ENCODE measurements at places on chromosomes 7 and 10. TPM values are rescaled to one million over a fixed set of nuclear protein-coding genes. Genes with fewer than 3 reads are reported as not detected.

DNA sequence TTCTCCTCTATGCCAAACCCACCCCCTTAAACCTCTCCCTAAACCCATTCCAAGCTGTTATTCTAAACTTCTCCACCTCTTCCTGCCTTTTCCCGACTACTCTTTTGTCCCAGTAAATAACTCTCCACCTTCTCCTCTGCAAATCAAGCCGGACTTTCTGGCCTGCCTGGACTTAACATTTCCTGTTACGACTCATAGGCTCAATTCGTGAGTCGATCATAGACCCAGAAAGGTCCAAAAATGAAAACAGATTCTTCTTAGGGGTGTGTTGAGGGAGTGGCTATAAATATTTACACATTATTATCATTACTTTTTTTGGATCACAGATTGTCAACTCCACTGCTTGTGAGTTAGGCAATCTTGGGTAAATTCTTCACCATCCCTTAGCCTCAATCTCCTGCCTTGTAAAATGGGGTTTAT, 59.0 kb upstream of the HABP2 start:
- peak overlapping the region; percentile 66 for H3K27ac ChIP-seq
- no peak overlapping the region for H3K4me3 ChIP-seq
- no peaks in the 10 kb centered on the region for H3K36me3 ChIP-seq
- H3K27me3 ChIP-seq, result no peaks in the 10 kb centered on the region
- no peak for DNase-seq

GRCh38 chr7:115087437-115087836, 165.5 kb downstream of the MDFIC start:
- H3K4me3 ChIP-seq, result no peak overlapping the region
- no peak overlapping the region for H3K27ac ChIP-seq
- H3K36me3 ChIP-seq, result no peaks in the 10 kb centered on the region
- DNase-seq, result no peak
- H3K4me1 ChIP-seq, result peaks cover 17% of the 10 kb centered on the region

GRCh38 chr7:24924375-24924774, 55.6 kb downstream of the OSBPL3 start:
- no peak overlapping the region for H3K27ac ChIP-seq
- no peak overlapping the region for H3K4me3 ChIP-seq

- DNase-seq, result no peak
- no peaks in the 10 kb centered on the region for H3K27me3 ChIP-seq
Measured at GRCh38 chr7:151572136-151572535, 52.4 kb upstream of the RHEB start.

DNA sequence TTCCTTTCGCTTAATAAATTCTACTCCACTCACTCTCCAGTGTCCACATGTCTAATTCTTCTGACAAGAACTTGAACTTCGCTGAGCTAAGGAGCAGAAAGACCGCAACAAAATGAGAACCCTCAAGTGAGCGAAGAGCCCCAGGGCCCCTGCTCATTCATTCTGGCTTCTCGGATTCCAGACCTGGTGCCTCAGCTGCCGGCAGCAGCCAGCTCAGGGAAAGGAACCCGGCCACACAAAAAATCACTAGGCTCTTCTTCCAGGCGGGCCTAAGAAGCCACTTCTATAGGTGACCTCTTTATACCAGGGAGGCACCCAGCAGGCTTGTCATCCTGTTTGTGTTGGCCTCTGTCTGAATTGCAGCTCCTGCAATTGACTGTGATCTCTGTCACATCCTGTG, 33.3 kb downstream of the OTUD1 start:
- no peaks in the 10 kb centered on the region for H3K27me3 ChIP-seq
- no peak for DNase-seq
- H3K27ac ChIP-seq, result no peak overlapping the region
- H3K4me3 ChIP-seq, result no peak overlapping the region
- no peaks in the 10 kb centered on the region for H3K36me3 ChIP-seq
- H3K4me1 ChIP-seq, result no peaks in the 10 kb centered on the region

DNA sequence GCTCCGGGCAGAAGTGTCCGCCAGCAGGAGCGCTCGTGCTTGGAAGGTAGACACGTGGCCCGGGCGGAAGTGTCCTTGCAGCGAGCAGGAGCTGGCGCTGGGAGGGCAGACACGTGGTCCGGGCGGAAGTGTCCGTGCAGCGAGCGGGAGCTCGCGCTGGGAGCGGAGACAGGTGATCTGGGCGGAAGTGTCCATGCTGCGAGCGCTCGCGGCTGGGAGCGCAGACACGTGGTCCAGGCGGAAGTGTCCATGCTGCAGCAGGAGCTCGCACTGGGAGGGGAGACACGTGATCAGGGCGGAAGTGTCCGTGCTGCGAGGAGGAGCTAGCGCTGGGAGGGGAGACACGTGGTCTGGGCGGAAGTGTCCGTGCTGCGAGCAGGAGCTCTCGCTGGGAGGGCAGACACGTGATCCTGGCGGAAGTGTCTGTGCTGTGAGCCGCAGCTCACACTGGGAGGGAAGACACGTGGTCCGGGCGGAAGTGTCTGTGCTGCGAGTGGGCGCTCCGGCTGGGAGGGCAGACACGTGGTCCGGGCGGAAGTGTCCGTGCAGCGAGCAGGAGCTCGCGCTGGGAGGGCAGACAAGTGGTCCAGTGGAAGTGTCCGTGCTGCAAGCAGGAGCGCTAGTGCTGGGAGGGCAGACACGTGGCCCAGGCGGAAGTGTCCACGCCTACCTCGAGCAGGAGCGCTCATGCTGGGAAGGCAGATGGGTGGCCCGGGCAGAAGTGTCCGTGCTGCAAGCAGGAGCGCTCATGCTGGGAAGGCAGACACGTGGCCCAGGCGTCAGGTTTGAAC, 41.1 kb upstream of the PRKAR1B start:
- no peak for DNase-seq
- no peaks in the 10 kb centered on the region for H3K4me1 ChIP-seq
- peaks cover 21% of the 10 kb centered on the region for H3K36me3 ChIP-seq
- no peak overlapping the region for H3K4me3 ChIP-seq
- no peak overlapping the region for H3K27ac ChIP-seq

- DNase-seq, result peak; percentile 45
- no peak overlapping the region for H3K4me3 ChIP-seq
- H3K36me3 ChIP-seq, result no peaks in the 10 kb centered on the region
- H3K4me1 ChIP-seq, result peaks cover 29% of the 10 kb centered on the region
- H3K27ac ChIP-seq, result peak overlapping the region; percentile 51
Measured at GRCh38 chr10:23067939-23068775, 27.2 kb upstream of the MSRB2 start.

- peaks cover 4% of the 10 kb centered on the region for H3K4me1 ChIP-seq
- DNase-seq, result no peak
- no peaks in the 10 kb centered on the region for H3K36me3 ChIP-seq
- H3K4me3 ChIP-seq, result no peak overlapping the region
Measured at GRCh38 chr7:103613655-103614642, 167.9 kb upstream of the SLC26A5 start.

DNA sequence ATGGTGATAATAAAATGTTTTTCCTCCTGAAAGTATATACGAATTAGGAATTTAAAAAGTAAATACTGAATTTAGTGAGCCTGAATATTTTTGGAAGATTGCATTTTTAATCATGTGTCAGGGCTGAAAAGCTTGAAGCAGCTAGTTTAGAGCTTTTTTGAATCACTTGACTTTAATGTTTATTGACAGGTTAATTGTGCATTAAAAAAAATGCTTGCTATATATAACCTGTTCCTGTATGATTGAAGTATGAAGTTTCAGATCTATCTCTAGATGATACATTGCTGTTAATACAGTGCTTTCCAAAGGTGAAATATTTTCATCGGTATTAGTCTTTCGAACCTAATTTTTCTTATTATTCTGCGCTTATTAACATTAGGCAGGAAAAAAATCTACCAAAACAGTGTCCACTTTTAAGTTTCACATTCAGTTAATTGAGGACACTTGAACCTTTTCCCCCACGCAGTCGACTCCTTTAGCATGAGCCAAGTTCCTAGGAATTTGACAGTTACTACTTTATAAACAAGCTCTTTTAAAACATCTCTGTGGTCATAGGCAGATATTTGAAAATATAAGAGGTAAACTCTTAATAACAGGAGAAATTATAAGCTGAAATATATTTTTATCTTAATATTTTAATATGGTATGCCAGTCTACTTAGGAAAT, 187.1 kb downstream of the MLLT10 start:
- H3K4me1 ChIP-seq, result peaks cover 15% of the 10 kb centered on the region
- no peaks in the 10 kb centered on the region for H3K36me3 ChIP-seq
- H3K27ac ChIP-seq, result no peak overlapping the region
- H3K4me3 ChIP-seq, result no peak overlapping the region

DNA sequence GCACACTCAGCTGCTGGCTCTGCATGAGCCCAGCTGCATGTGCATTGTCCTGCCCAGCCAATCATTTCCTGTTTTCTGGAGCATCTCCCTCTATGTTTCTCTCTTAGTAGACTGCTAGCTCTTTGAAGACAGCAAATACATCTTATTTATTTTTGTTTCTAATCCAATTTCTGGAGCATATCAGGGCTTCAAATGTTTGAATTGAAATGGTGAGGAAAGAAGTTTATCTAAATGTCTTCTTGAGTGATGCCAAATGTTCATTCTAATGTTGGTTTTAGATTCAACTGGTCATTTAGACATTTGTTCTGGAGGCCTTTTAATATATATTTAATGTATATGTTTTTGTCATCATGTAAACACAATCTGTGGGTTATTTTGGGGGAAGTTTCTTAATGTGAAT, 141.9 kb downstream of the DNAJB9 start:
- H3K27me3 ChIP-seq, result no peaks in the 10 kb centered on the region
- no peak for DNase-seq
- no peak overlapping the region for H3K27ac ChIP-seq
- no peaks in the 10 kb centered on the region for H3K4me1 ChIP-seq
- H3K4me3 ChIP-seq, result no peak overlapping the region
- H3K36me3 ChIP-seq, result no peaks in the 10 kb centered on the region

DNA sequence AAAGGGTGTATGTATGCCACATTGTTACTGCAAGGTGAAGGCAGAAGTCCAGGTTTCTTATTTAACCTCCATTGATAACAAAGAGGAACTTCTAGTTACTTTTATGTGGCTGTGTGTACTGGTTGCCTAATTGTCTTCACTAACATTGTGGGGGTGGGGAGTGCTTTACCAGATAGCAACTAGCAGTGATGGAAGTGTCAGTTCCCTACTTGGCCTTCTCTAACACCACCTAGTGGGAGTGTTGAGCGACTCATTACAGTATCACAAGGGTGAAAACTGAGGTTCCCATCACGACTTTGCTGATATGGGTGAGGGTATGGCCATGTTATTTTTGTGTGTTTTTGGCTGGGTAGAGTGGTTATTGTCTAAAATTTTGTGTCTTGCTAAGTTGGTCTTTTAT, 274.4 kb downstream of the THSD7A start:
- H3K36me3 ChIP-seq, result no peaks in the 10 kb centered on the region
- DNase-seq, result no peak
- H3K4me3 ChIP-seq, result no peak overlapping the region
- no peaks in the 10 kb centered on the region for H3K4me1 ChIP-seq
- H3K27ac ChIP-seq, result no peak overlapping the region

- no peak overlapping the region for H3K27ac ChIP-seq
- H3K36me3 ChIP-seq, result no peaks in the 10 kb centered on the region
- DNase-seq, result no peak
- no peak overlapping the region for H3K4me3 ChIP-seq
Measured at GRCh38 chr10:79375321-79376077, 28.2 kb downstream of the PPIF start.

- H3K27me3 ChIP-seq, result no peaks in the 10 kb centered on the region
- no peak for DNase-seq
- no peak overlapping the region for H3K4me3 ChIP-seq
- H3K36me3 ChIP-seq, result no peaks in the 10 kb centered on the region
- H3K4me1 ChIP-seq, result peaks cover 32% of the 10 kb centered on the region
Measured at GRCh38 chr7:133365917-133366316, 113.0 kb downstream of the EXOC4 start.

DNA sequence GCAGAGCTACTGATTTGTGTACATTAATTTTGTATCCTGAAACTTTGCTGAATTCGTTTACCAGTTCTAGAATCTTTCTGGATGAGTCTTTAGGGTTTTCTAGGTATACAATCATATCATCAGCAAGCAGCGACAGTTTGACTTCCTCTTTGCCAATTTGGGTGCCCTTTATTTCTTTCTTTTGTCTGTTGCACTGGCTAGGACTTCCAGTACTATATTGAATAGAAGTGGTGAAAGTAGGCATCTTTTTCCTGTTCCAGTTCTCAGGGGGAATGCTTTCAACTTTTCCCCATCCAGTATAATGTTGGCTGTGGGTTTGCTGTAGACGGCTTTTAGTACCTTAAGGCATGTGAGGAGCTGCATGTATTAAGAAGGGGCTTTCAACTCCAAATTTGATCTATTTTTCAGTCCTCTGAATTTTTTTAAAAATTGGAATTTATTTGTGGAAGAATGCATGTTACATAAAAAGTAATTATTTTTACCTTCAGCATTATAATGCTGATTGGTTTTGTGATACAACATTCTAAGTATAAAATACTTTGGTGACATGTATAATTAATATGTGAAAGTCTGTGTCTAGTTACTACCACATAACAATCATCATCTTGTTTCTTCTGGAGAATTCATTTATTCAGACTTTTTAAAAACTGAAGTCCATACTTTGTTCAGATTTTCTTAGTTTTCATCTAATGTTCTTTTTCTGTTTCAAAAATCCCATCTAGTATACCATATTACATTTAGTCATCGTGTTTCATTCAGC, 49.6 kb downstream of the CPED1 start:
- no peaks in the 10 kb centered on the region for H3K27me3 ChIP-seq
- no peaks in the 10 kb centered on the region for H3K36me3 ChIP-seq
- H3K27ac ChIP-seq, result no peak overlapping the region
- H3K4me1 ChIP-seq, result peaks cover 34% of the 10 kb centered on the region
- no peak for DNase-seq

DNA sequence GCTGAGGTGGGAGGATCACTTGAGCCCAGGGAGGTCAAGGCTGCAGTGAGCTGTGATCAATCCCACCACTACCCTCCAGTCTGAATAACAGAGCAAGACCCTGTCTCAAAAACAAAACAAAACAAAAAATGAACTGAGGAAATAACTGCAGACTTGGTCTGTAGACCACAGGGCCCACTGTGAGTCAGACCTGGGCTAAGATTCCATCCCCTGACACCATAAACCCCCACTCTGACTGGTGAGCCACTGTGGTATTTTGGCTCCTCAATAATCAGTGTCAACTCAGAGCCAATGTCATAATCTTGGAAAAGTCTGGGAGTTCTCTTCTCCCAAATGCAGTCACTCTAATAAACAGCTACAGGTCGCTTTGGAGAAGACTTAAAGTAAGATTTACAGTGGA, 24.0 kb upstream of the ERCC6 start:
- H3K36me3 ChIP-seq, result no peaks in the 10 kb centered on the region
- H3K27ac ChIP-seq, result no peak overlapping the region
- DNase-seq, result no peak
- peaks cover 3% of the 10 kb centered on the region for H3K4me1 ChIP-seq

- no peak for DNase-seq
- H3K4me3 ChIP-seq, result no peak overlapping the region
- no peaks in the 10 kb centered on the region for H3K4me1 ChIP-seq
- H3K27me3 ChIP-seq, result no peaks in the 10 kb centered on the region
- no peaks in the 10 kb centered on the region for H3K36me3 ChIP-seq
Measured at GRCh38 chr7:146736446-146737190, 620.0 kb downstream of the CNTNAP2 start.

CUTC gene
- 16.7 TPM for total RNA-seq

OAT gene
- 74.5 TPM for total RNA-seq

GNAT3 gene
- not detected for total RNA-seq

FZD8 gene
- 12.4 TPM for total RNA-seq

TLX1 gene
- total RNA-seq, result not detected

MSMB gene
- not detected for total RNA-seq

DMTF1 gene
- 108 TPM for total RNA-seq

SLC13A1 gene
- not detected for total RNA-seq
